Activated naive CD4-positive, alpha-beta T cell treated with Interleukin-2 at 50 U/mL for 16 hours (primary cell): ENCODE measurements at places on chromosomes 5 and 9.

- DNase-seq = no peak
Measured at GRCh38 chr5:135116160-135116561, 82.1 kb upstream of the PITX1 start.

DNA sequence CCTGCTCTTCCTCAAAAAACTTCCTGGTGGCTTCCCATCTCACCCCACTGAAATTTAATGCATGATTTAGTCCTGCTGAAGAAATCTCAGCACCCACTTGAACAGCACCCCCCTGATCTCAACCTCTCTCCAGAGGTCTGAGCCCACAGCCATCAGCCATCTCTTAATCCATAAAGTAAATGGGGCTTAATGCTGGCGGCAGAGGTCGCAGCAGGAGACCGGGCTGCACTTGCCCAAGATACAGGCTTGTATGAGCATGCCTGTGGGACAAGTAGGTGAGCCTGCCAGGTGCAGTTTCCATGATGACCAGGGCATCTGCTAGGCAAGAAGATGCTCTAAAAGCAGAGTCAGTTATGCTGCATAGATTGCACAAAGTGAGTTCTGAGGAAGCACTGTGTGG, 52.4 kb upstream of the CTXN3 start:
- no peak for DNase-seq

- peak; percentile 73 for DNase-seq
Measured at GRCh38 chr9:93058355-93059010, at the start of gene SUSD3. SUSD3 (plus strand) TSS chr9:93058701; CDS start chr9:93058743, 42 bp downstream.

DNA sequence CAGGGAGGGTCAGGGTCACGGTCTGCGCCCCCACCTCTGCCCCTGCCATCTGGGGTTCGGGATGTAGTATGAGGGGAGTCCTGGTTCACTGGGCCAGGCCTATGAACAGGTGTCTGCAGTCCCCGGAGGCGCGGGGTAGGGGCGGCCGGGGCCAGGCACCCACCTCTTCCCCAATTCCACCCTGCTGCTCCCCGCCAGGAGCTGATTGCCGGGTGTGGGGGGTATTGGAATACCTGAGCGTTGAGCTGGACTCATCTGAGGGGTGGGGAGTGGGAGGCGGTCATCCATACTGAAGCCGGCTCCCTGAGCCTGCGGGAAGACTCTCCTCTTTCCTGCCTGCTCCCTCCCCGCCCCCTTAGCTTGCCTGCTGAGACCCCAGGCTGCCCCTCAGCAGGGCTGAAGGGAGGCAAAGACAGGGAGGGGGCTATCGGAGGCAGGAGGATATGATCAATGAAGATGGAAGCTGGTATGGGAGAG, 679 bp downstream of the SLC6A7 start:
- no peak for DNase-seq

GRCh38 chr5:119651486-119651885, 22.1 kb downstream of the FAM170A start:
- no peak for DNase-seq

- DNase-seq = no peak
Measured at GRCh38 chr9:101026824-101027223, 1.7 kb upstream of the PLPPR1 start.

DNA sequence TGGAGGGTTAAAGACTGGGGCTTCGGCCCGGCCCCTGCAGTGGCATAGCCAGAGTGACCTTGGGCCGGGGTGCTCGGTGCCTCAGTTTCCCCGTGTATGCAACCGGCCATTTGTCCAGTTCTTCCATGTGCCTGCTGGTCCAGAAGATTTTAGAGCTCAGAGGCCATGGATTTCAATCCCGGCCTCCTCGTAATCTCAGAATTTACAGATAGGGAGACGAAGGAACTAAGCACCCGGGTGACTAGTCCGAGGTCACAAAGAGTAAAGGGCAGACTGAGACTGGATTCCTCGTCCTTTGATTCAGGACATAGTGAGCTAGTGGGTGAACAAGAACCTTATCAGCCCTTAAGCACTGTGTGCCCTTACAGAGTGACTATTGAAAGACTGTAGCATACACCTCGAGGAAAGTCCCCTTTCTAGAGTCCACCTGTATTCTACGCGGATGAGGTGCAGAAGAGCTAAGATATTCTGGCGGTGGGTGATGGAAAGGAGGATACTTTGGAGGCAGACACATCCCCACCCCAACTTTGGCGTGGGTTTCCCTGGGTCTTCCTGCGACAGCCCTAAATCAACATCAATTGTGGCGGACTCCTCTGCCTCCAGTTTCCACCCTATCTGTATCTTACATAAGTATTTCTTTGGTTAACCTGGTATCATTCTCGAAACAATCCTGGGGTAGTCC, 597 bp downstream of the SLC31A1 start:
- no peak for DNase-seq

- DNase-seq = no peak
Measured at GRCh38 chr5:7825630-7826029, 25.3 kb downstream of the CFAP90 start.

DNA sequence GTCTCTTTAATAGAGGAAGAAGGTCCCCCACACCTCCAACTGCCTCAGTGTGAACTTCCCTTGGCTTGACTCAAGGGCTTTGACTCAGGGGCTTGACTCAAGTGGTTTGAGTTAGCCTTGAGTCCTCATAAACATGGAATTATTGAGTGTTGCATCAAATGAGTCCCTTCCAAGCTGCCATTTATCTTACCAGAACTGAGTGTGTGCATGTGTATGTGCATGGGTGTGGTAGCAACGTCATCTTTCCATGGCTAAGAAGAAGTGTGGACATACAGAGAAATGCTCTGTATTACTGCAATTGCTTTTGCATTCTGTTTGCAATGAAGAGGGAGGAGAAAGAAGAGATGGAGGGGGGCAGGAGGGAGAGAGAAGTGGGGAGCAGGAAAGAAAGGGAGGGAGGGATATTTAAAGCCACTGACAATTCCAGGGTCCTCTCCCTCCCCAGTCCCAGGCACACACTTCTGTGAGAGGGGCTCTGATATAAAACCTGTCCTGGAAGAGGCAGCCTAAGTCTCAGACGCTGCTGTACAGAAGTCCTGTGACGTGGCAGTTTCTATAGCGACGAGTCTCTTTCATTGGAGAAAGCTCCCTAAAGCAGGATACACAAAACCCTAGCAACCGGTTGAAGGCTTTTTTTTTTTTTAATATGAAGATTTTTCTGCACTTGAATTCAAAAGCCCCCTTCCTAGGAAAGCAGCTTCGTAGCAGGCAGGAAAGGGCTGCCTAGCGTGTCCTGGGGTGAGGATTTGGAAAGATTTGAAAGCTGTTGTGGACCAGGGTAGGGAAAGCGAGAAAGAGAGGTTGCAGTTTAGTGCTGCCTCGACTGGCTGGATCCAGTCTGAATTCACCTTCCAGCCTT, 93.3 kb upstream of the MAP1B start:
- no peak for DNase-seq

GRCh38 chr9:136725612-136726011, 13.2 kb downstream of the DIPK1B start:
- DNase-seq = no peak

GRCh38 chr5:137332296-137332695, 166.8 kb downstream of the SPOCK1 start:
- DNase-seq = no peak

DNA sequence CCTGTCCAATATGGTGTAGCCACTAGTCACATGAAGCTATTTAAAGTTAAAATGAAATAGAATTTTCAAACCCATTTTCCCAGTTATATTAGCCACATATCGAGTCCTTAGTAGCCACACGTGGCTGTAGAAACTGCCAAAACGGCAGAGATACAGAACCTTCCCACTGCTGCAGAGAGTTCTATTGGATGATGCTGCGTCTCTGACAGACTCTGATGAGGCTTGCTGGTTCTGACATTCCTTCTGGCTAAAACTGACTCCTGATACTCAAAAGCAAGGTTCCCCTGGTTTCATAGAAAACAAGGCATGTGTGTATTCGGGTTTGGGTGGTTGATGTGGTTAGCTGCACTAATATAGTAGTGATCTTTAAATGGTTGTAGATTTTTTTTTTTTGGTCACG, 91.5 kb downstream of the TLE4 start:
- no peak for DNase-seq

DNA sequence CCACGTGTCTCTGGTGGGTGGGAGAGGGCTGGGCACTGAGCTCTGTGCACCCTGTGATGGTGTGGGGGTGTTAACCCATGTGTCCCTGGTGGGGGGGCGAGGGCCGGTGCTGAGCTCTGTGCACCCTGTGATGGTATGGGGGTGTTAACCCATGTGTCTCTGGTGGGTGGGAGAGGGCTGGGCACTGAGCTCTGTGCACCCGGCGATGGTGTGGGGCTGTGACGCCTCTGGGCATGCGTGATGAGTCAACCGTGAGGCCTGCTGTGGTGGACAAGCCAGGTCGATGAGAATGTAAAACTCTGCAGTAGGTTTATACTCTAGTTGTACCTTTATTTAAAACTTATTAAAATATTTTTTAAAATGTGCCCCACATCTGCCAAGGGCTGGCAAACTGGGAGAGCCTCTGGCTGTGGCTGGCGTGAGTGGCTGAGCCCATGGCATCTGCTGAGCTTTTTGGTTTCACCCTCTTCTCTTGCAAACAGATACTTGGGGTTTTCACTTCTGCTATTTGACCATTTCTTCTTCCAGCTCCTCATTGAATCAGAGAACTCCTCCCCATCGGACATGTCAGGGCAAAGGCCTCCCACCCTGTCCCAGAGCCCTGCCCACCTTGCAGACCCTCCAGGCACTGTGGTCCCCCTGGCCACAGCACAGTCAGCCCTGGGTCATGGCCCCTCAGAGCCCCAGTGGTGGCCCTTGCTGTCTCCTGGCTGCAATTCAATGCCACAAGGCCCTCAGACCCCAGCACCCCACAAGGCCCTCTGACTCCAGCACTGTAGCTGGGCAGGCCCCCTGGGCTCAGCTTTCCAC, 18.5 kb upstream of the EXOC3 start:
- no peak for DNase-seq

GRCh38 chr5:135040333-135041144, 6.5 kb upstream of the PITX1 start:
- no peak for DNase-seq

DNA sequence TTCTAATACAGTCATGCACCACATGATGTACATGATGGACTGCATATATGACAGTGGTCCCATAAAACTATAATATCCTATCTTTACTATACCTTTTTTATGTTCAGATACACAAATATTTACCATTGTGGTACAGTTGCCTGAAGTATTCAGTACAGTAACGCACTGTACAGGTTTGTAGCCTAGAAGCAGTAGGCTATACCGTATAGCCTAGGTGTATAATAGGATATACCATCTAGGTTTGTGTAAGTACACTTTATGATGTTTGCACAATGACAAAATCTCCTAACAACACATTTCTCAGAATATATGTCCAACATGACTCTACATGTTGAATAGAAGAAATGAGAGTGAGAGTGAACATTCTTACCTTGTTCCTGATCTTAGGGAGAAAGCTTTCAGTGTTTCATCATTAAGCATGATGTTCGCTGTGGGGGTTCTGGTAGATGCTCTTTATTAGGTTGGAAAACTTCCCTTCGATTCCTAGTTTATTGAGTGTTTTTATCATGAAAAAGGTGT, 31.8 kb downstream of the AMBP start:
- DNase-seq = no peak

- DNase-seq = no peak
Measured at GRCh38 chr9:31824860-31825259, 559.6 kb upstream of the ACO1 start.

GRCh38 chr9:4113711-4114110, 186.2 kb downstream of the GLIS3 start:
- no peak for DNase-seq

- DNase-seq = no peak
Measured at GRCh38 chr5:89948977-89949376, 460.6 kb downstream of the CETN3 start.

- no peak for DNase-seq
Measured at GRCh38 chr9:82081496-82081895, 92.9 kb downstream of the SPATA31D1 start.

DNA sequence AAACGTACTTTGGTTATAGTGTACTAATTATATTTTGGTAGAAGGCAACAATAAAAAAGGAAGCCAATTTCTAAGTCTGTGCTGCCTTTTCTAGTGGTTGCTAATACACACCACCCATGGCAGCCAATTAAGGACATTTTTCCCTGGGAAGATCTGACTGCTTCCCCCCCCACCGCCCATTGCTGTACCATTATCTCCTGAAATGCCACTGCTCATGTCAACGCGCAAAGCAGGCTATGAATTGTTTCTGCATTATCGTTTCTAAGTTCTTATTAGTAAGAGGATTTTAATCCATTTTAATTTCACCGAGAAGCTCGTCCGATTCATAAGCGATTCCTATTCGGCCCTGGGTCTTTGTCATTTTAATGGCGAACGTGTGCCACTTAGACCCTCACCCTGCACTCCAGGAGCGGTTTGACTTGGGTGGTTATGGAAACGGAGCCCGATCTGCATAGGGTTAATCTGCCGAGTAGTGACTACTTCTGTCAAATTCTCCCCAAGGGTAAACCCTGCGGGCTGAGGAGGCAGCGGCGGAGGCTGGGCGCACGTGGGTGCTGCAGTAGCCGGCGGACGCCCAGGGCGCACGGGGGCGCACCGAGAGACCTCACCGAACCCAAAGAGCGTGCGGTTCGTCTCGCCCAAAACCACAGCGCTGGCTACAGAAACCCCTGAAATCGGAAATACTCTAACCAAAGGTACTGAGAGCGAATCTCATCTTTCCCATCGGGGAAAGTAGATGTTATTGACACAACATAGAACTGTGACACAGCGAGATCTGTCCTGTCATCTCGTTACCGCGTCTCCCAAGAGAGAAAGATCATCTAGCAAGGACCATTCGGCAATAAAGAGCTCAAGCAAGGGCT, 55.8 kb upstream of the SHC3 start:
- DNase-seq = peak; percentile 38

DNA sequence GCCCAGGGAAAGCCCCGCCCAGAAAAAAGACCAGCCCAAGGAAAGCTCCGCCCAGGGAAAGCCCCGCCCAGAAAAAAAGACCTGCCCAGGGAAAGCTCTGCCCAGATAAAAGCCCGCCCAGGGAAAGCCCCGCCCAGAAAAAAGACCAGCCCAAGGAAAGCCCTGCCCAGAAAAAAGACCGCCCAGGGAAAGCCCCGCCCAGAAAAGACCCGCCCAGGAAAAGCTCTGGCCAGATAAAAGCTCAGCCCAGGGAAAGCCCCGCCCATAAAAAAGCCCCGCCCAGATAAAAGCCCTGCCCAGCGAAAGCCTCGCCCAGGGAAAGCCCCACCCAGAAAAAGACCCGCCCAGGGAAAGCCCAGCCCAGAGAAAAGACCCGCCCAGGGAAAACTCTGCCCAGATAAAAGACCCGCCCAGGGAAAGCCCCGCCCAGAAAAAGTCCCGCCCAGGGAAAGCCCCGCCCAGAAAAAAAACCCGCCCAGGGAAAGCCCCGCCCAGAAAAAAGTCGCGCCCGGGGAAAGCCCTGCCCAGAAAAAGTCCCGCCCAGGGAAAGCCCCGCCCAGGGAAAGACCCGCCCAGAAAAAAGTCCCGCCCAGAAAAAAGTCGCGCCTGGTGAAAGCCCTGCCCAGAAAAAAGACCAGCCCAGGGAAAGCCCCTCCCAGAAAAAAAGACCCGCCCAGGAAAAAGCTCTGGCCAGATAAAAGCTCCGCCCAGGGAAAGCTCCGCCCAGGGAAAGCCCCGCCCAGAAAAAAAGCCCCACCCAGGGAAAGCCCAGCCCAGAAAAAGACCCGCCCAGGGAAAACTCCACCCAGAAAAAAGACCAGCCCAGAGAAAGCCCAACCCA, 11.9 kb downstream of the GRIN1 start:
- peak; percentile 40 for DNase-seq
